ENCODE measurements at places on chromosomes 2 and 18.

DNA sequence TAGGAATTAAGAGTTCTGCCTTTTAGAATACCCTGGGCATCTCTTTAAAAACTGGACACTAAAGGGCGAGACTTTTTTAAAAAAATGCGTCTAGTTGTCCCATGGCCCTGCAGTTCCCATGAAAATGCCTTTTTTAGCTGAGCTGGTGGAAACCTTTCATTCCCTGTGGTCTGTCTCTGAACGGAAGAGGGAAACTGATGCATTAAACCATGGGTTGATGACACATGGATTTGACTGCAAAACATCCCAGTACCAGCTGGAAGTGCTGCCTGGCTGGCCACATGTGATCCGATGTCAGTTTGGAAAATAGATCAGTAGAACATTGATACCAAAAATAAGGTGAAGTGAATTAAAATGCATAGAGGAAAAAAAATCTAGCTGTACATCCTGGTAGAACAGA, 129.2 kb downstream of the MYO1B start:
- DNase-seq: no peak

GRCh38 chr2:66436581-66437001, 1.7 kb downstream of the MEIS1 start:
- no peak for DNase-seq

- DNase-seq: peak; percentile 14
Observed at GRCh38 chr2:236168110-236169080, at the start of gene GBX2. Gene GBX2, minus strand, starts transcription at chr2:236168386. Its CDS starts 415 bp downstream, at chr2:236167971.

- no peak for DNase-seq
Observed at GRCh38 chr2:222297600-222297935, 1.2 kb downstream of the PAX3 start.

DNA sequence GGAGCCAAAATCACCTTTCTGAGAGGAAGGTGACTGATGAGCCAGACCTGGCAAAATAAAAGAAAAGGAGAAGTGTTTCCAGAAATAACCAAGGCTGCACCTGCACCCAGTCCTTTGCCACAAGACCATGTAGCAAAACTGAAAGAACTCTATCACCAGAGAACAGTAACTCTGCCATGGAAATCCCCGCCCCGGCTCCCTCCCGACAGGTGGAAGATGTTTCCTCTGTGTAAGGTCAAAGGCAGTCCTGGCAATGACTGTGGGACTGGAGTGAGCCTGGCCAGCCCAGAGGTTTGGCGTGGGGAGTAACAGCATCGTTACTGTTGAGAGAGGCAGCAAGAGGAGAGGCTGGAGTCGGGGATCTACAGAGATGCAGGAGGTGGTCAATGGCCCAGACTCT, 42.3 kb downstream of the SPRED2 start:
- DNase-seq: no peak

DNA sequence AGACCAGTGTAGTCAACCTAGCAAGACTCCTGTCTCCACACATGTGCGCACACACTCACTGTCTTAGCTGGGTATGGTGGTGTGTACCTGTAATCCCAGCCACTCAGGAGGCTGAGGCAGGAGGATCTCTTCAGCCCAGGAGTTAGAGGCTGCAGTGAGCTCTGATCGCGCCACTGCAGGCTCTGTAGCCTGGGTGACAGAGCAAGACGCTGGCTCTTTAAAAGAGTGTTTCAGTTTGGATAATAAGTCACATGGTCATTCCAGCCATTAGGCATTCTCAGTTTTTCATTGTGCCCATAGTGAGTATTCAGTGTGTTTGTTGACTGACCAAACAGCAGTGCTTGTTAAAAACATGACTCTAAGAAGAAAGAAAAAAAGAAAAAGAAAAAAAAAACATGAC, 31.0 kb downstream of the RAB10 start:
- DNase-seq: no peak

- DNase-seq: no peak
Observed at GRCh38 chr18:32637226-32637625, 135.6 kb downstream of the KLHL14 start.

GRCh38 chr2:111704246-111704645, 179.7 kb downstream of the ANAPC1 start:
- DNase-seq: no peak

- DNase-seq: no peak
Observed at GRCh38 chr18:74184875-74185274, 36.6 kb downstream of the TIMM21 start.

- DNase-seq: no peak
Observed at GRCh38 chr2:237701033-237701858, 73.9 kb downstream of the LRRFIP1 start.

- DNase-seq: no peak
Observed at GRCh38 chr2:228689053-228689452, 507.6 kb upstream of the SPHKAP start.

DNA sequence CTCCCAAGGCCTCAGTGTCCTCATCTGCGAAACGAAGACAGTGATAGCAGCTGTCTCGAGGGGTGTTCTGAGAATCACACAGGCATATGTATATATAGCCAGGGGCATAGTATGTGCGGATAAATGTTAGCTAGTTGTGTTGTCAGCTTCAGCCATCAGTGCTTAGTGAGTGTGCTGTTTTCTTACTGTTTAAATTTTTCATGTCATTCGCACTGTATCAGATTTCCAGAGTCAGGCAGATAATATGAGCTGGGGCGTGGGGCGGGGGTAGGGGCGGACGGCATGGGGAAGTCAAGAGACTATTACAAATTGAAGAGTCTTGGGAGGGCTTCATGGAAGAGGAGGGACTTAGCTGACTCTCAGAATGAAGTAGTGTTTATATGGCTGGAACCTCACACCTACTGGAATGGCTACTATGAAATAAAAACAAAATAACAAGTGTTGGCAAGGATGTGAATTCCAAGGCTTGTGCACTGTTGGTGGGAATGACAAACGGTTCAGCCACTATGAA, 7.0 kb downstream of the TRAPPC12 start:
- DNase-seq: no peak

DNA sequence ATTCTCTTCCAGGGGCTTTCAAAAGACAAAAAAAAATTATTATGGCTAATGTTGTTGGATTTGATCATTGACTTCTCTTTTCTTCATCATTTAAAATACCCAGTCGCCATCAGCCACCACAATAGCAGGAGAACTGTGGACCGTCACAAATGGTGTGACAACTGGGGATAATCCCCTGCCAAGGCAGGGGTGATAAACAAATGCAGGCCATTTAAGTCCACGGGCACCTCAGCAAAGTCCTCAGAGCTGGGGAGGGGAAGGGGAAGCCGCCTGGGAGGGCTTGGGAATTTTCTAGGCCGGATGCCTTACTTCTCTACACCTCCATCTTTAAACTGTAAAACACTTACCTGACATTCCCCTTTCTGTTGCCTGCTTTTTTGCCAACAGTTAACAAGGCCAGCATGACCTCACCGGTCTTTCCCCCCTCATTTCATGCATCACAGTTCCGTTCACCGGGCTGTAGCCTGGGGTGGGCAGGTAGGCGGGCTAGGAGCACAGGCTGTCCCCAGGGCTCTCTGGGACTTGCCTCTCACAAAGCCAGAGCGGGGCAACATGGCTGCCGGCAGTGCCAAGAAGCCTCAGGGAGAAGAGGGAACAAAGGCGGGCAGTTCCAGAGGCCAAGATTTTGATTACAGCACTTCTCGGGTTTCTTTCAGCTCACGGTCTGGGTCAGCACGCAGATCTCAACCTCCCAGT, 820.4 kb downstream of the BCL11A start:
- DNase-seq: no peak

- no peak for DNase-seq
Observed at GRCh38 chr2:95695613-95696012, 103.8 kb downstream of the TRIM43 start.

GRCh38 chr2:102034683-102035548, 43.2 kb downstream of the IL1R2 start:
- DNase-seq: no peak

DNA sequence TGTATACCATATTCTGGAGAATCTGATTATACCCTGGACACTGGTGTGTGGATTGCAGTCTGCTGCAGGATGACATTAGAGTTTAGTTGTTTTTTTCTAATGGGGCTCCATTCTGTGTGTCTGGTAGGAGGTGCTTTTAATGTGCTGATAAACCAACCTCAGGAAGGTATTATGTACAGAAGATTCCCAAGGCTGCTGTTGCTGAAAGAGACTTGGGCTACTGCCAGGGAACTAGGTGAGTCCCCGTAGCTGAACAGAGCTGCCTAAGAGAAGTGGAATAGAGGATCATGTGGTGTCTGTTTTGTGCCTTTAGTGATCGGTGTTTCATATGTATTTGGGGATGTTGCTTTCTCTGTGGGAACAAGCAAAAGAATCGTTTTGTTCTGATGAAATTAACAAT, 16.5 kb downstream of the SPATA3 start:
- DNase-seq: no peak

DNA sequence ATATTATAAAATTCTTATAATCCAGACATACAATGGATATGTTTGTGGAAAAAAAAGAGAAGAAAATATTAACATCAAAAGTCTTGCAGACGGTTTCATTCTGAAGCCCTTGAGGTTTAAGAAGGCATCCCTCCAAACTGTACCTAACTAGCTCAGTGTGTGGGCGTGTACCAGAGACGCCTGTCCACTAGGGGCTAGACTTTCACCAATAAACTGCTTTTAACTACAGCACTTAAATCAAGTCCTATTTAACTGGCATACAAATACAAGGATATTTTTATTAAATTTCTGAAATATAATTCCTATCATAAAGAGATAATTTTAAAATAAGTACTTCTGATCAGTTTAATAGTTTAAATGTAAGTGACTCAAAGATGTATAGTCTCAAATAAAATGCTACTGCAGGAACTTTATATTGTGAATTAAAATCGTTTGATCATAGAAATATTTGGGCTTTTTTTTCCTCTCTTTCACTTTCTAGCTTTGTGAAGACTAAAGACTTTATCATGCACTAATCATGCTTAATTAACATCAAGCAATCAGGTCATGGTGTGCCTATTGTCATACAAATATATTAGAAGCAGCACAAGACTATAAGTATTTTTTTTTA, 437.7 kb downstream of the SATB2 start:
- DNase-seq: no peak

DNA sequence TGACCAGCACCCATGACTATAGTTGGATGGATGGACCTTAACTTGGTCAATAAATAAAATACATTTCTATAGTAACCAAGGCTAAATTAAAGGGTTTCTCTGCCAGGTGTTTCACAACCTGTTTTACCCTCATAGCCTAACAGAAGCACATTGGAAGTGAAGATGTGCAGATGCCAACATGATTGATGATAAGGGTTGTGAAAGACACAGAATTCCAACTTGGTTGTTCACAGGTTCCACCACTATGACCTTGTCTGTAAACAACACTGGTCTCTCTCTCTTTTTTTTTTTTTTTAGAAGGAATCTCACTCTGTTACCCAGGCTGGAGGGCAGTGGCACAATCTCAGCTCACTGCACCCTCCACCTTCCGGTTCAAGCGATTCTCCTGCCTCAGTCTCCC, 37.5 kb upstream of the PTH2R start:
- DNase-seq: no peak

DNA sequence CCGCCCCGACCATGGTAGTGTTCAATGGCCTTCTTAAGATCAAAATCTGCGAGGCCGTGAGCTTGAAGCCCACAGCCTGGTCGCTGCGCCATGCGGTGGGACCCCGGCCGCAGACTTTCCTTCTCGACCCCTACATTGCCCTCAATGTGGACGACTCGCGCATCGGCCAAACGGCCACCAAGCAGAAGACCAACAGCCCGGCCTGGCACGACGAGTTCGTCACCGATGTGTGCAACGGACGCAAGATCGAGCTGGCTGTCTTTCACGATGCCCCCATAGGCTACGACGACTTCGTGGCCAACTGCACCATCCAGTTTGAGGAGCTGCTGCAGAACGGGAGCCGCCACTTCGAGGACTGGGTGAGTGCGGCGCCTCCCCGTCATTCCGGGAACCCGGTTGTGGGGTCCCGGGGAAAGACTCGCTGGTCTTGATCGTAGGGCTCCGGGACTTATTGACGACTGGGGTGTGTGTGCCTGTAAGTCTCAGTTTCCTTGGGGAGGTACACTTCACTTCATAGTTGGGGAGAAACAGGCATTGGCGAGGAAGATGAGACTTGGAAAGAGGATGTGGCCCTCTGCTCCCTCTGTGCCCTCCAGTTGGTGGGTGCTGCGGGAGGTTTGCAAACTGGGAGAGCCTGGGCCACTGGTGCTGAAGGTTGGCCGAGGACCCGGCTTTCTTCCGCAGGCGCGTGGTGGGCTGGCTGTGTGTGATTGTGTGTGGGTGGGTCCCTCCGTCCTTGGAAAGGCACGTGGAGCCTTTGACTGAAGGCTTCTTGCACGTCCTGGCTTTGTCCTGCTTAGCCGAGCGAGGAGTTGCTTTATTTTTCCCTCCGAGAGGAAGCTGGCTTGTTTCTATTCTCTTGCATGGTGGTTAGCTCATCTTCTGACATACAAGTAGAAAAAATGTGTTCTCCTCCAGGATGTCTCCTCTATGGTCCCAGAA, 886 bp downstream of the PRKCE start:
- DNase-seq: no peak

DNA sequence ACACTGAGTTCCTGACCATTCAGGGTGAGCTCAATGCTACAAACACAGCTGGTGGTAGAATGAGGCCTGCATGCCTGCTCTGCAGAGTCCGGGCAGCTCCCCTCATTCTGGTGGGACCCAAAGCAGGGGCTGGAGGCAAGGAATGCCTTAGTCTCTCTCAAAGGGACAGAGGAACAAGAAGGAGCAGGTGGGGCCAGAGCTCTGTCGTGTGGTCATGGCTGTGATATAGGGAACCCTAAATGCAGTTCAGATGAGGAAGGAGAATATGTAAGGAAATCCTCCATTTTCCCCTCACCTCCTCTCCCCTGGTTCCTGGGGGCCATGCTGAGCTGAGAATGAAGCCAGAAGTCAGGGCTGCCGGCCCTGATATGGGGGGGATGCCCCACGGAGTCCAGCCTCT, 334.3 kb downstream of the CYP26B1 start:
- no peak for DNase-seq

- no peak for DNase-seq
Observed at GRCh38 chr18:22726469-22726868, 206.7 kb upstream of the RBBP8 start.

GRCh38 chr18:50627594-50628532, 68.0 kb downstream of the MAPK4 start:
- no peak for DNase-seq

DNA sequence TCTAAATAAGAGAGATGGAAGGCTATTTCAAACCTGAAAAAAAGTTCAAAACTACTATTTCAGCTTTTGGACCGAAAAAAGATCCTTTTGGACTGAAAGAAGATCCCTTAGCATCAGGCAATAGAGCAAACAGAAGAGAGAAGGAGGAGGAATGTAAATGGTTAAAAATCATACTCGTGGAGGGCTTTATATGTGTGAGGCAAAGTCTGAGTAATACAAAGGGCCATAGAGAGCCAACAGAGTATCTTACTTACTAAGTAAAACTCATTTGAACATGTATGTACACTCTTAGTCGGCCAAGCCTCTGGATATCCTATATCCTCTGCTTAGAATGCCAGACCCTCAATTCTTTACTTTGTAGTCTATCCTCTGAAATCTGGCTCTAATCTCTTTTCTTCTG, 55.7 kb downstream of the ITSN2 start:
- no peak for DNase-seq

Data from NCI-H2029 treated with DMSO at 0.1 percent for 48 hours (cell line).